Breast epithelium (tissue), 4 donors: ENCODE measurements at places on chromosomes 16 and 17. TPM values are rescaled to one million over a fixed set of nuclear protein-coding genes. Genes with fewer than 3 reads are reported as not detected.
A peak's percentile ranks its signal among the peaks of the same experiment; 100 is the strongest.

SLC46A1 gene
- total RNA-seq: 22.7 TPM

TBC1D3G gene
- total RNA-seq: not detected

GCGR gene
- not detected for total RNA-seq

FAAP100 gene
- total RNA-seq: 23.1 TPM

MXRA7 gene
- total RNA-seq: 242 TPM

HCRT gene
- not detected for total RNA-seq

C17orf58 gene
- total RNA-seq: 12.0 TPM

DNA sequence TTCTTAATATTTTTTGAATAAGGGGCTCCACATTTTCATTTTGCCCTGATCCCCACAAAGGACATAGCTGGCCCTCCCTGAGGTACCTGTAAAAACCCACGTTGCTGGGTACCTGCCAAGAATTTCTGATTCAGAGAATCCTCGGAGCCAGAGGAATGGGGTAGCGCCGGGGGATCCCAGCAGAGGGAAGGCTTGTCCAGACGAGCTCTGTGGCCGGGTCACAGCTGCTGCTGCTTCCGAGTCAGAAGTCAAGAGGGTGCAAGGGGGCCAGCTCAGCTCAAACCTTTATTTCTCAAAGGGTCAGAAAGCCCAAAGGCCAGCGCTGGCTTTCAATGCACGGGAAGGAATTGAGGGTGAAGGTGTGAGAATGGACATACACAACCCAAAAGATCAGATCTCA lies 68.9 kb upstream of the SDK2 start:
- no peaks in the 10 kb centered on the region for H3K4me1 ChIP-seq
- H3K4me3 ChIP-seq: no peak overlapping the region
- no peaks in the 10 kb centered on the region for H3K27me3 ChIP-seq
- H3K36me3 ChIP-seq: no peaks in the 10 kb centered on the region

GRCh38 chr16:66588981-66589713 lies 9.9 kb downstream of the CMTM2 start:
- no peaks in the 10 kb centered on the region for H3K36me3 ChIP-seq
- H3K27ac ChIP-seq: no peak overlapping the region
- DNase-seq: no peak

- H3K27ac ChIP-seq: no peak overlapping the region
- peak overlapping the region; percentile 4 for H3K4me3 ChIP-seq
- DNase-seq: no peak
- H3K36me3 ChIP-seq: peaks cover 4% of the 10 kb centered on the region
- H3K4me1 ChIP-seq: peaks cover 18% of the 10 kb centered on the region
These were observed 3.0 kb downstream of the SMCR8 start for GRCh38 chr17:18318117-18318516.

DNA sequence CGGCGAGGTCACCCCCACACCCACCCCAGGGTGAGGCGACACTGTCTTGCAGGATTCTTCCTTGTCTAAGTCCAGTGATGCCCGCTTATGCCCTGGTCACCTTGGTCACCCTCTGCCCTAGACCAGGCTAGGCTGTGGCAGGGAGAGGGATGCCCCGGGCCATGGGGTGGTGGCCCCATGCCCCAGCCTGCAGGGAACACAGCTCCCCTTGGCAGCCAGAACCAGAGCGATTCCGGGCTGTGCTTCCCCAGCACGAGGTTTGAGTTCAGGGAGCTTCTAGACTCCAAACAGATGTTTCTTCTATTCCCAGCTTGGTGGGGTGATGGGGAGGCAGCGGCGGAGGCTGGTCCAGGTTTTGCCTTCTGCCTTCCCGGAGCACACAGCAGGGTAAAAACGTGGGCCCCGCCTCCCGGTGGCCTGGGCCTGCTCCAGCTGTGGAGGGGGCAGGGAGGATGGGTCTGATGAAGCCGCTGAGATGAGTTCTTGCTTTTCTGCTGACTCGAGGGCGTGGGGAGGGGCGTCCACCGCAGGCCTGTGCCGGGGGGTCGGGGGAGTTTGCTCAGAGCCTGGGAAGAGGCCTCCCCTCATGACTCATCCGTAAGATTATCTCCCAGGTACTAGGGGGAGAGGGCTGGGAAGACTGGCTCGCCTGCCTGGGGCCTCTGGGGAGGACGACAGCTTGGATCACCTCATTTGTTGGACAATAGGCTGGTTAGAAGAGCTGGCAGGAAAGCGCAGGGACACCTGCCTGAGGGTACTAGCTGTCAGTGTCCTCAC lies 15.4 kb downstream of the SMTNL2 start:
- DNase-seq: no peak
- no peaks in the 10 kb centered on the region for H3K27me3 ChIP-seq
- H3K4me1 ChIP-seq: no peaks in the 10 kb centered on the region
- peak overlapping the region; percentile 46 for H3K4me3 ChIP-seq

DNA sequence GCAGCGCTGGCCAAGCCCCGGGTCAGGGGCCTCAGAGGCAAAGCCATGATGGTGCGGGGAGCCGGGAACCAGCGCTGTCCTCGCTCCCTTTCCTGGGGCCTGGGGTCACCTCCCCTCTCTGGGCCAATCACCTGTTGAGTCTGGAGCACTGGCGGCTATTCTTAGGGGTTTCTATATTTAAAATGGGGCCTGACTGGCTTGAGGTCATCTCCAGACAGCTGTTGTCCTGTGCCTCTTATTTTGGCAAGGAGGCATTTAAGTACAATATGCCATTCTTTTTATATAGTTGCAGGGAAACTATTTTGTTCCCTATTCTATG lies at the start of gene COX6A2:
Gene COX6A2, minus strand, starts transcription at position 82 of the 319 bp plus-strand sequence. Its CDS starts 35 bp downstream, at position 47.
- DNase-seq: no peak
- peak within 1 kb of the TSS; percentile 35 for H3K4me3 ChIP-seq
- H3K27ac ChIP-seq: no peak within 1 kb of the TSS
- no peaks in the 10 kb centered on the region for H3K27me3 ChIP-seq
- no peaks in the 10 kb centered on the region for H3K4me1 ChIP-seq

DNA sequence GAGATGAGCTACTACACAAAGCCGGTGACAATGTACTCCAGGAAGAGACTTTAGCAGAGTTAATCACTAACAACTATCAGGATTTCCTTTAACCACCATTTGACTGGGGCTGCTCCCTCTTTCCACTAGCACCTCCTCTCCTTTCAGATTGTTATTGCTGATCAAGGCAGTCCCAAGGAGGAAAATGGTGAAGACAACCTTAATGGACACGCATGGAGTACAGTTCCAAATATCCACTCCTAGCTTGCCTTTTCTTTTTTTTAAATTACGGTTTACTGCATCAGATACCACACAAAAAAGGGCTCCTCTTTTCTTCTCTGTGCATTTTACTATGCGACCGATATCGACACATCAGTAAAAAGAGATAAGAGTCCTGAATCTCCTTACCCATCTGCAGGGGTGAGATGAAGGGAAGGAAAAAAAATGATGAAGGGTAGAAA lies 30.9 kb downstream of the FAM222B start:
- H3K36me3 ChIP-seq: no peaks in the 10 kb centered on the region
- H3K4me1 ChIP-seq: peaks cover 20% of the 10 kb centered on the region
- peak overlapping the region; percentile 92 for H3K27ac ChIP-seq

DNA sequence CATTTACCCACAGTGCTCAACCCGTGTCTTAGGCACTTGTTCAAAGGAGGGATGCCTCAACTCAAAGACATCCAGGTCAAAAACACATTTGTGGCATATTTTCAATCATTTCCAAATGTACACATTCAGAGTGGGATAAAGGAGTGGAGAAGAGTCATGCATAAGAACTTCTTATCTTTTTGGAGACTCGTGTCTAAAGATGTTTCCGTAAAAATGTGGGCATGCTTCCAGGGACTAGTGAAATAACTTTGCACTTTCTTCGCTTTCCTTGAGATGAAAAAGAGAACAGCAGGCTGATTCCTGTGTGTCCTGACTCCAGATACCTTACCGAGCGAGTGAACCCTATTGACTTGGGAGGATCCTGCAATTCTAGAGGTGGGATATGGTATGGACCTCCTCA lies 256.6 kb upstream of the KCNJ16 start:
- no peak overlapping the region for H3K27ac ChIP-seq
- no peaks in the 10 kb centered on the region for H3K27me3 ChIP-seq
- DNase-seq: no peak
- H3K36me3 ChIP-seq: no peaks in the 10 kb centered on the region
- H3K4me1 ChIP-seq: no peaks in the 10 kb centered on the region

GRCh38 chr17:7915179-7915610 lies 894 bp downstream of the RNF227 start:
- H3K36me3 ChIP-seq: peaks cover 6% of the 10 kb centered on the region
- peaks cover 5% of the 10 kb centered on the region for H3K4me1 ChIP-seq
- no peak for DNase-seq
- H3K4me3 ChIP-seq: peak overlapping the region; percentile 71
- H3K27ac ChIP-seq: peak overlapping the region; percentile 97

DNA sequence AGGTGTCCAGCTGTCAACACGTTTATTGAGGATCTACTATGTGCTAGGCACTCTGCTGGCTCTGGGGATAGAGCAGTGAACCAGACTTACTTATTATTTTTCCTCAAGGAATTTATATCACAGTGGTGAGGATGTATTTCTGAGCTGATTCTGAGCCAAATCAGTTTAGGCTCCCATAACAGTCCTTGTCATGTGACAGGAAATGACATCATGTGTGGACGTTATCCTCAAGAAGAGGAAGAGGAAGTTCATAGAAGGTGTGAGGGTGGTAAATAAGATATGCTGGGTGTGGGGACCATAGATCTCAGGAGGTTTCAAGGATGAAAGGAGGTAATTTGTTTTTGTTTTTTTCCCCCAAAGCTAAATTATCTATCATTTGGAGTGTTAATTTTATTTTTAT lies 873.5 kb upstream of the EEF2KMT start:
- H3K27ac ChIP-seq: no peak overlapping the region
- DNase-seq: no peak
- H3K4me3 ChIP-seq: no peak overlapping the region
- no peaks in the 10 kb centered on the region for H3K36me3 ChIP-seq

- no peaks in the 10 kb centered on the region for H3K4me1 ChIP-seq
- H3K4me3 ChIP-seq: peak overlapping the region; percentile 49
These were observed 23.6 kb upstream of the ABR start for GRCh38 chr17:1203111-1203966.

- peak overlapping the region; percentile 94 for H3K27ac ChIP-seq
- peaks cover 20% of the 10 kb centered on the region for H3K4me1 ChIP-seq
- no peaks in the 10 kb centered on the region for H3K27me3 ChIP-seq
- DNase-seq: no peak
- H3K36me3 ChIP-seq: no peaks in the 10 kb centered on the region
- H3K4me3 ChIP-seq: no peak overlapping the region
These were observed 21.6 kb downstream of the SPNS2 start for GRCh38 chr17:4520060-4520893.
